Progenitor cell of endocrine pancreas (in vitro differentiated cells): ENCODE measurements at places on chromosomes 3 and 15. TPM values are rescaled to one million over a fixed set of nuclear protein-coding genes. Genes with fewer than 3 reads are reported as not detected.

The ACAN gene
- 0.93 and 2.0 TPM in 2 replicates for total RNA-seq

The SYNM gene
- 1.1 TPM in 2 replicates for total RNA-seq

The ZNF620 gene
- 23.0 and 26.2 TPM in 2 replicates for total RNA-seq

The WDR93 gene
- total RNA-seq = 0.91 and 1.3 TPM in 2 replicates

The DZIP3 gene
- total RNA-seq = 33.4 and 33.6 TPM in 2 replicates

The LMOD3 gene
- not detected in 2 replicates for total RNA-seq

The C3orf20 gene
- 0.13 and 0.19 TPM in 2 replicates for total RNA-seq

The TNIK gene
- 15.7 and 17.7 TPM in 2 replicates for total RNA-seq

The THRB gene
- total RNA-seq = 19.7 and 28.4 TPM in 2 replicates

The HACD3 gene
- 152 and 156 TPM in 2 replicates for total RNA-seq

The SHC4 gene
- total RNA-seq = 0.36 and 0.47 TPM in 2 replicates

The PLSCR5 gene
- 0.31 TPM in 1 of 2 replicates, not detected in the other for total RNA-seq

The CLDN18 gene
- 19.5 and 22.2 TPM in 2 replicates for total RNA-seq
